T-helper 2 cell treated with Interferon-gamma antibody and Interleukin-4, amounts not matched to agents 5 μg/mL and 100 μg/mL, for 36 hours (primary cell): ENCODE measurements at places on chromosomes 6 and 20.
A peak's percentile ranks its signal among the peaks of the same experiment; 100 is the strongest.

DNA sequence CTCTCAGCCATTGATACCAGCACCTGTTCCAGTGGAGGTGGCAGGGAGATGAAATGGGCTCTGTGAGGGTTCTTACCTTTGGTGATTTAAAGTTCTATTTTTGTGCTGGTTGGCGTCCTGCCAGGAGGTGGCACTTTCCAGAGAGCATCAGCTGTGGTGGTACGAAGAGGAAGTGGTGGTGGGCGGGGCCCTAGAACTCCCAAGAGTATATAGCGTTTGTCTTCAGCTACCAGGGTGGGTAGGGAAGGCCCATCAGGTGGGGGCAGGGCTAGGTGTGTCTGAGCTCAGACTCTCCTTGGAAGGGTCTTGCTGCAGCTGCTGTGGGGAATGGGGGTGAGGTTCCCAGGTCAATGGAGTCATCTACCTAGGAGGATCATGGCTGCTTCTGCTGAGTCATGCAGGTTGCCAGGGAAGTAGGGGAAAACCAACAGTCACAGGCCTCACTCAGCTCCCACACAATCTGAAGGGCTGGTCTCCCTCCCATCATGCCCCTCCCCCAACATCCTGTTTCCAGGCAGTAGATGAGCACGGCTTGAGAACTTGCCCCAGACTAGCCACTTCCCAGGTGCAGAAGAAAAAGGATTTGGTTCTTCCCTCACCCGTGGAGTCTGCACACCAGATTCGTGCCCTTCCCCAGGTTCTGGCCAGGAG is 46.6 kb downstream of the MOXD1 start:
- no peak for DNase-seq

DNA sequence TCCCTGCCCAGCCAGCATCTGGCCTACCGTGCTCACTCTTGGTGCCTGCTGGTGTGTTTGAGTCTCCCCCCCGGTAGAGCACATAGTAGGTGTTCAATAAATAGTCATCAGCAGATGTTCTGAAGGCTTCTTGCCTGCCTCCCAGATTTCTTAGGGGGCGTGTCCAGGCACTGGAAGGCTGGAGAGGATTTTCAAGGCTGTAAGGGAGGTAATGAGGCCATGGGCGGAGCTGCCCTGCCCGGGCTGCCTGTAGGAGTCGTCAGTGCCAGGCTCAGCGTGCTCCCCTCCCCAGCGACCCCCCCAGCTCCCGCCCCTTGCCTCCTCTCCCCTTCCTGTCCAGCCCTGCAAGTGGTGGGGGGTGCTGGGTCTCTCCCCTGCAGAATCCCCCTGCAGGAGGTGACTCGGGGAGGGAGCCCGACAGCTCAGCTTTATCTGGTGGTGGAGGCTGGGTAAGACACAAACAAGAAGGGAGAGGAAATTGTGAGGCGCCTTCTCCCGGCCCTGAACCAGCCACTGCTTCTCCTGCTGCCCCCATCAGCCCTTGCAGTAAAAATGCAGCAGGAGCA is 55.9 kb downstream of the BCAS4 start:
- DNase-seq, result no peak

GRCh38 chr6:4848382-4849068 is 72.3 kb downstream of the CDYL start:
- DNase-seq, result no peak

DNA sequence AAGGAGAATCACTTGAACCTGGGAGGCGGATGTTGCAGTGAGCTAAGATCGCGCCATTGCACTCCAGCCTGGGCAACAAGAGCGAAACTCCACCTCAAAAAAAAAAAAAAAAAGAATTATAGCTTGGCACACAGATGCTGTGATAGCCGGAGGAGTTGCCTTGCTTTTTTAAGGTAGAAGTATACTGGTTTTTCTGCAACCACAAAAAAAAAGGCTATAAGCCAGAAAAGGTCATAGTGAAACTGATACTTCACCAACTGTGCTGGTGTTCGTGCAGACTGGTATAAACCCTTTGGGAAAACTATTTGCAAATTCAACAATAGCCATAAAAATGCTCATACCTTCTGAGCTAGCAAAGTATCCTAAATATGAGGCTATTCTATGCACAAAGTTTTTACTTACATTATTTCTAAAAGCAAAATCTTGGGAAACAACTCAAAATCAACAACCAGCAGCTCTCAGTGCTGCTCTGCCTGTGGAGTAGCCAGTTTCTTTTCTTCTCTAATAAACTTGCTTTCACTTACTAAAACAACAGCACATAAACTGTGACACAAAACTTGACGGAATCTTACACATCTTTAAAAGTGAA is 44.0 kb downstream of the B4GALT5 start:
- DNase-seq, result peak; percentile 21

- peak; percentile 66 for DNase-seq
Observed at GRCh38 chr6:167699141-167699931, 127.4 kb upstream of the AFDN start.

- no peak for DNase-seq
Observed at GRCh38 chr6:44732243-44732642, 344.7 kb downstream of the CDC5L start.

DNA sequence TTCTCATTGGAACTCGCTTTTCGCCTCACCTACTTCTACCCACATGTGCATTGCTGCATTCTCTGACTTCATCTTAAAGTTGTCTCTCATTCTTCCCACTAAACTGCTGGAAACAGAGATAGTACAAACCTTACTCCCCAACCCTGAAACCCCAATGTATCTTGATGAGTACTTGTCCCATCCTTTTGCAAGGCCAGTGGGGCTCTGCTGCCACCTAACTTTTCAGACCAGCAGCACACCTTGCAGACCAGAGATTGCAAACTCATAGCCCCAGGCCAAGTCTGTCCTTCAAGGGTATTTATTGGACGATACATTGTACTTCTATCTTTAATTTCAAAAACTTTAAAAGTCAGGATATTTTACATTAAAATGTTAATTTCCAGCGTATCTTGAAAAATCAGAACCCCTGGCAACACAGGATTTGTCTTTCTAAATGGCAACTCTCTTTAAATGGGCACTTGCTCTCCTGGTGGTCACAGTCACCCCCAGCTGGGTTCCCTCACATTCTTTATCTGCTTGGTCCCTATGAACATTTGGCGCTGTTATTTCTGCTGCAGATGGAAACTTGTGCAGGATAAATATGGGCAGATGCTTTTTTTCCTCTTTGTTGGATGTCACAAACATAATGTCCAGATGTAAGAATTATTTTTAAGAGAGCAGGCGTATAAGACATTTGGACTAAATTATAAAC is 83.9 kb downstream of the SOD2 start:
- DNase-seq, result no peak

DNA sequence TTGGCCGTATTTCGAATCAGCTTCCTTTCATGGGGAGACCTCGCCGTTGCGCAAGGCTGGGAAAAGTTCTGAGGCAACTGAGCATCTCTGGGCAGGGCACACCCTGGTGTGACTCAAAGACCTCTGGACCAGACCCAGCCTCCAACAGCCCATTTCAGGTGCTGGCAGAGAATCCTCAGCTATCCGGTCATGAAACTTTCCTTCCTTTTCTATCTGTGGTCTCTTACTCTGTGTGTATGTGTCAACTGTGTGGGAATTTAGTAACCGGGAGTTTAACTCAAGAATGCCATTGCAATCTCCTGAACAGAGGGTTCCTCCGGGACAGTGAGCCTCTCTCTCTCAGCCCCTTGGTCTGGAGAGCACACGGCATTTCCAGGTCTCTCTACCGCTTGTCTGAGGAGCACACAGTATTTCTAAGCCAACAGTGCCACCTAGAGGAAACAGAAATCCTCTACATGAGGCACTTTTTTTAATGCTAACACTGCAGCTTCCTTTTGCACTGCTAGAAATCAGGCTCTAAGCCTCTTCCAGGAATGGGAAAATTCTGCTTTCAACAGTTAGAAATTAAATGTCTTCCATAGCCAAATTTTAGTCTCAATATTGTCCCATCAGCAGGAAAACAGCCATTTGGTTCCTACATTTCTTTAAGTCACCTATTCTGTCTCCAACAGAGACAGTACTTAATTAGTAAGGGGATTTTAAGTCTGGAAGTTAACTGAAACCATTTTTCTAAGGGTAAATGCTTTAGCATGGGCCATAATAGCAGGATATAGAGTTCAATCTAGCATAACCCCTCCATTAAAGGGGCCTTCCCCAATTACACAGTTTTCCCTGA is 32.7 kb downstream of the PLN start:
- no peak for DNase-seq

DNA sequence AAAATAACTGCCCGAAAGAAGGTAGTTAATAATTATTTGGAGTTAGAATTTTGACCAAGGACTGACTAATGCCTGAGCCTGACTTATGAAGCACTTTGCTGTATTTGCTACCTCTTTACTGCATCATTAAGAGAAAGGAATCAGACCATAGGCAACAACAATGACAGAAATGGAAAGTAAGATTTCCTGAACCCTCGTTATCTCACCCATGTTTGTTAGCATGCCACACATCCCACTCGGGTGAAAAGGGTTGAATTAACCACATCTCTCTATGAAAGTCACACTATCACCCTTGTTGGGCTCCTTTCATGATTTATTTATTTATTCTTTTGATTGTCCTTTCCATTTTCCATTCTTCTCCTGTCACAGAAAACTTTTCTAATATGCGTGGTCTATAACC is 59.6 kb downstream of the OLIG3 start:
- no peak for DNase-seq

- no peak for DNase-seq
Observed at GRCh38 chr20:16803965-16804792, 56.0 kb downstream of the OTOR start.

DNA sequence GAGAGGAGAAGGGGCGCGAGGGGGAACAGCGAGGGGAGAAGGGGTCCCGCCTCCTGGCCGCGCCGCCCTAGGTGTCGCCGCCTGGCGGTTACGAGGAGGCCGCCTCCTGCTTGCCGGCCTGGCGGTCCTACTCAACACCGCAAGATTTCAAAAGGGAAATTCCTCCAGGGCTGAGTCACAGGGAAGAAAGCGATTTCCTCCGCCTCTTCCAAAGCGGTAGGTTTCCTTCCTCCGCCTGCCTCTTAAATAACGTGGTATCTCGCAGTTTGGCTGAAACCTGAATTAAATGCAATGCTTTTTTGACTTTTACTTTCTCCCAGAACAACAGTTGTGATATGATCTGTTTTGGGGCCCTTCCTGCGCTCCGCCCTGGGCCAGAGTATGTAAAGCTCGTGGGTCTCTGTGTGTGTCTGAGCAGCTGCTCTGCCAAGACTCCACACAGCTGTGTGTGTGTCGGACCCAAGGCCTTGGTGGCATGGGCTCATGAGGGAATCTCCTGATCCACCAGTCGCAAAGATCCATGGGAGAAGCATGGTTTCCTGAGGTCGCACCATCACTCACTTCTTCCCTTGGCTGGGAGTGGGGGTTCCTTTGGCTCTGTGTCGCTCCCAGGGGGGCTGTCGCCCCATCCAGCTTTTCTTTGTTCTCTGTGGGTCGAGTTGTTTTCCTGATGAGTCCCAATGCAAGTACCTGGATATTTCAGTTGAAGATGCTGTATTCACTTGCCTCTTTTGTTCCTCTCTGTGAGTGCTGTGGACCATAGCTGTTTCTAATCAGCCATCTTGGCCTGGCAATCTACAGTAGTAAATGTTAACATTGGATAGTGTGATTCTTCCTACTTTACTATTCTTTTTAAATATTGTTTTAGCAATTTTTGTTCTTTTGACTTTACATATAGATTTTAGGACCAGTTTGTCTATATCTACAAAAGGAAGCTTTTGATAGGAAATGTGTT is 31.6 kb upstream of the NOTCH4 start:
- DNase-seq, result peak; percentile 83

DNA sequence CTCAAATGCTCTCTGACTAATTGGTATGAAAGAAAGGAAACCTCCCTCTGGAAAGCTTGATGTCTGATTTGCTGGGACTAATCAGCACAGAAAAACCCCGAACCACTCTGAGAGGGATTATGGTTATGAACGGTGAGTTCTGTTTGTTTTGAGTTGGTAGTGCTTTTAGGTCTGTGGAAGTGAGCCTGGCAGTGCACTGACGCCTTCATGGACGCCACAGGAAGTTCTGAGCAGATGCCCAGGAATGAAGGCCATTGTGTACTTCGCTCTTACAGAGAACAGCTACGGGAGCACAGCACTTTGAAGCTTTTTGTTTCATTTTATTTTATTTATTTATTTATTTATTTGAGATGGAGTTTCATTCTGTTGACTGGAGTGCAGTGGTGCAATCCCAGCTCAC is 754.1 kb downstream of the QKI start:
- no peak for DNase-seq

DNA sequence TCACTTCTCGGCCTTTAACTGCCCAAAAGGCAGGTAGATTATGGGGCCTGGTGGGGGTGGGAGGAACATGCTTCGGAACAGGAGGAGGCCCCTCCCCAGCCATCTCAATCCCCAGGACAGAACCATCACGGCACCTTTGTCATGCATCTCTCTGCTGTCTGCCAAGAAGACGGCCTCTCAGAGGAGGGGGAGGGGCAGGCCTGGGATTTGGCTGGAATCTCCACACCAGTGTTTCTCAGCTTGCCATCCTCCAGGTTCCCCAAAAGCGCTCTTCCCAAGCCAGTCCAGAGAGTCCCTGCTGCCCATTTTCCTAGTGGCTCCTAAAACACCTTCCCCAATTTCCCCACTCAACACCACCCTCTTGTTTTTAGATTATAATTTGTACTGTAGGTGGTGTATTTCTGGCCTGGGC is 2.5 kb upstream of the POU5F1 start:
- no peak for DNase-seq

DNA sequence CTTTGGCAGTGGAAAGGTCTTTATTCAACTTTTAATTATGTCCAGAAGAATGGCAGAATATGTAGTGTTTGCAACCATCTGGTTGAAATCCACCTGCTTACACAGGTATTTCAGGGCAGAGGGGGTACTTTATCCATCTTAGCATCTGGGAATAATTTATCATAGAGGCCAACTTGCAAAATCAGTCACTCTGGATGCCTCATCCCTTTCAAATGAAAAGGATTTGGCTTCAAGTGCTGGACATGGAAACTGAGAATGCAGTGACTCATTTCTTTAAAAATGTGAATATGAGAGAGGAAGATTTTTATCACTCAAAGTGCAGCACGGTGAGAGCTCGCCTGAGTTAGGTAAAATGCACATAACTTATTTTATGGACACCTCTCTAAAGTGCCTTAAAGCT is 758.3 kb downstream of the KIF16B start:
- DNase-seq, result no peak
